ENCODE measurements at places on chromosomes 2 and 18.

GRCh38 chr18:21291106-21291505 is 49.1 kb downstream of the GREB1L start:
- no peak for DNase-seq

DNA sequence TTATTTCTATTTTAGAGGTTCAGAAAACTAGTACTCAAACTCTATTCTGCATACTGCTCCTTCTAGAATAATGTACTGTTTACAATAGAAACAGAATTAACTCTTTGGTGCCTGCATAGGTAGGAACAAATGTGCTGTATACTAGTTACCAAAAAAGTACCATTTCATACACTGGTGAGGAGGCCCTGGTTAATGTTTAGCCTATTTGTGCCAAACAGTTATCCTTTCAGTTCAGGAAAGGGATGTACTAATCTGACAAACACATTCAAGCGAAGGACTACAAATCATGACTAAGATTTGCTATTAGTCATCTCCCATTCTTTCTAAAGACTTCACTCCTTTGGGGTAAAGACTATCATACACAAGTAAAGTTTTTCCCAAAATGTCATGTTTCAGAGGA is 47.4 kb downstream of the EXOC6B start:
- DNase-seq = no peak

DNA sequence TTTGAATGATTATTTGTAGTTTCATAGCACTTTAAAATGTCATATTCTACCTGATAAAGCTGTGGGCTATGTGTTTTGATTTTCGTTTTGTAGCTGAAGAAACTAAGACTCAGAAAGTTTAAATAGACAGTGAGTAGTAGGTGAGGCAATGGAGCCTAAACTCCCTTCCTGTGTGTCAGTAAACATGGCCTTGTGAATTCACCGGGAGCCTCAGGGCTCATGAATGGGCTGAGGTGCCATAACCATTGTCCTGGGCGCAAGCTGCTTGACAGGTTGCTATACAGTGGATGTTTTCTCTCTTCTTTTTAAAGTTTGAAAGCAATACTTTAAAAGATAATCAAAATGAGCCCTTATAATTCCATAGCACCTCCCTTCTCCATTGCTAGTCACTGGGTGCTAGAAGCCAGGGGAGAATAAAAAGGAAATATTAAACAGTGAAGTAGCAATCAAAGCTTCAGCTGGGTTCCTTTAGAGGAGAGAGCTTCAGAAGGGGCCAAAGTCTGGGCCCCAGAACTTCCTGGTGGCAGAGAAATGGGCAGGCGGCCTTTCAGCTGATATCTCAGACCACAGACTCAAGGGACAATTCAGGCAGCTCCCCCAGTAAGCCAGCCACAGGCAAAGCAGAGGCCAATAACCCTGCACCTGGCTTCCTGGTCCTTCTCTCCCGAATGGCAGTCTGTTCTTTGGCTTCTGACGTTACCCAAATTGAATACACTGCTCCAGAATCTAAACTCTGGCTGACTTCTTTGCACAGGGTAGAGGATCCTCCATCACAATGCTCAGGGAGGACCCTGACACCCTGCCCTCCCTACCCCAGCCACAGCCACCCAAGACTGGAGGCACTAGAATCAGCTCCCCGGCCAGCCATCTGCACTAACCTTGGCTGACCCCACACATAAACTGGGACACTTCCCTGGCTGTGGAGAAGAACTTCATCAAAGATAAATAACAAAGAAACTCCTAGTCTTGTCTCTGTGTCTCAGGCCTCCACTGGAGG is 51.8 kb upstream of the NPAS2 start:
- DNase-seq = no peak

GRCh38 chr2:205176546-205176945 is 505.8 kb upstream of the NRP2 start:
- no peak for DNase-seq

DNA sequence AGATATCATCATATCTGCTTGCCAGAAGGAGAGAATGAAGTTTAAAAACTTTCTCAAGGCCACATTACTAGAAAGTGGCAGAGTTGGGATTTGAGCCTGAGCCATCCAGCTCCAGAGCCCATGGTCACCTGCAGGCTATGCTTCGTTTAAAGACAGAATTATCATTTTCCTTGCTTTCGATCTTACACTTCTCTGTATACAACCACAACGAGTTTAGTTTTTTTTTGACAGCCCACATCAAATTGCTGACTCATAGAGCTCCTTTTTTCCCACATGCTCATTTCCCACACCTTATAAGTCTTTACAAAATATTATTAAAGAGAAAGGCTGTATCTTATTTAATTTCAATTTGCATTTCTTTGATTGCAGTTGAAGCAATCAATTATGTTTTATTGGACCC is 6.5 kb downstream of the PLEK start:
- DNase-seq = no peak

- no peak for DNase-seq
Measured at GRCh38 chr2:41691561-41691960, 356.3 kb upstream of the PKDCC start.

DNA sequence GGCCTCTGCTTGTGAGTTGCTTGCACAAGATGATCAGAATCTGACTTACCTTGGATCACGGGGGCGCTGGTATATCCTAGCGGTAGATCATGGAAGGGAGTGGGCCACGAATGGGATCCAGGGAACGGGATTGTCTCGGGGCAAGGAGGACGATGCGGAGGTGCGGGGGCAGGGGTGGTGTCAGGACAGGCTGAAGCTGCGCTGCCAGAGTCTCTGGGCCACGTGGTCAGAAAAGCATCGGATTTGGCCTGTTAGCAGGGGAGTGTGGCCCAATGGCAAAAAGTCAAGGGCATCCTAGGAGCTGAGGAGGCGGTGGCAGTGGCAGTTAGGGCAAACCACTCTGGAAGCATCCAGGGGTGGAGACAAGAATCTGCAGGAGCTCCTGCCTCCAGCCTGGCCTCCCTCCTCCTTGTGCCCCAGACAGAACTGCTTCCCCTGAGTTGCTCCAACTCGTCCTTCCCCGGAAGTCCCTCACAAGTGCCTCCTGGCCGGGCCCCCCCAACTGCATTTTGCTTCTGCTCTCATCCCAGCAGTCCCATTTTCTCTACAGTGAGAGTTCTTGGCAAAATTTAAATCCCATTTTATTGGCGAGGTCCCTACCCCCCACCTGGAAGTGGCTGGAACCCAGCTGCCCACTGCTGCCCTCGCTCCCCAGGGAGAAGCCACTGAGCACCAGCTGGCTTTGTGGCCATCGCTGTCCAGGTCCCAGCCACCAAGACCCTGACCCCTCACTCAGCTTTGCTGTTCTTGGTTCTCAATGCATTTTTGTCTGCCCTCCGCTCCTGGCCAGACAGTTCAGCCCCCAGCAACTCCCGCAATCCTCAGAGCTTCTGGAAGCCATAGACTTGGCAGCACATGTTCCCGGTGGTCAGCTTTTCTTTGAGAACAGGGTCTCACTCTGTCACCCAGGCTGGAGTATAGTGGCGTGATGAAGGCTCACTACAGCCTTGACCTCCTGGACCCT is 5.6 kb upstream of the CCDC74B start:
- DNase-seq = no peak

- no peak for DNase-seq
Measured at GRCh38 chr2:85049236-85049635, 78.3 kb downstream of the KCMF1 start.

DNA sequence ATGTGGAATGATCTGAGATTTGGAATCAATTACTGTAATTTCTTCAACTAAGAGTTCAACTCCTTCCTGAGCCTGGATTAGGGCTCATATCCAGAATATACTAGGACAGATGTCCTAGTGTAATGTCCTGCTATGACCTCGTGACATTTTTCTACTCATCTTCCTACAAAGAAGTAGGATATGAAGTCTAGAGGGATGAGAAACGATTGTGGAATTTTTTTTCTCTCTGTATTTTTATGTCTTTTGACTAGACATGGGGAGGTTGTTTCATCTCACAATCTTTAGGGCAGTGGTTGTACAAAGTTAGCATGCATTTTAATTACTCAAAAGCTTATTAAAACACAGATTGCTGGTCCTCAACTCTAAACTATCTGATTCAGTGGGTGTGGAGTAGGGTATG is 203.0 kb downstream of the PARD3B start:
- DNase-seq = no peak

DNA sequence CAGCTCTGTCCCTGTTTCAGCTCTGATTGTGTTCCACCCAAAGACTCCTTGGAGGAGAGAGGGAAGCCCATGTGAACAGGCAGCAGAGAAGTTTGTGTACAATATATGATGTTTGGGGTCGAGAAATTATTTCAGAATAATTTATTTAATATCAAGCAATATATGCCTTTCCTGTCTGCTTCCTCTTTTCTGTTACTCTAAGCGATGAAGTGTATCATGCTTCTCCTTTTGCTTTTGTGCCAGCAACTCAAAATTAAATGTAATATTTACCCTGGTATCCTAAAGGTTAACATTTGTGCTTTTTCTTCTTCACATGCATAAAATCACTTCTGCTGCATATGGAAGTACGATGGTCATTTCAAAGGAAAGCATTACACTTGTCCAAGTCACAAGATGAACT is 2.4 kb upstream of the NTSR2 start:
- no peak for DNase-seq

- DNase-seq = no peak
Measured at GRCh38 chr2:152620208-152620607, 97.1 kb downstream of the PRPF40A start.

DNA sequence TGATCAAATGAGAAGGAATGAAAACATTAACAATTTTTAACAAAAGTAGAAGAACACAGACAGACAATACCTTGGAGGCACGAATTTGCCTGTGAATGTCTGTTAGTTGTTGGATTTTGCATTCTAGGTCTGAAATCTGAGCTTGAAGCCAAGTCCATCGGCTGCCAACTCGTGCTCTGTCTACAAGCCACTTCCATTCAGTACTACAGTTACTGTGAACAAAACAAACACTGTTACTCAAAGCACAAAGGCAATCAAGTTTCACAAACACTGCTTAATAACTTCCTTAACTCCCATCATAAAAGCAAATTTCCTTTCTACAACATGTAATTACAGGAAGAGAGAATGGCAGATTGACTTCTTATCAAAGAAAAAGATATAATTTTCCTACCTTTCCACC is 42.2 kb downstream of the KANSL1L start:
- DNase-seq = no peak

GRCh38 chr18:25288340-25288938 is 63.5 kb downstream of the ZNF521 start:
- DNase-seq = no peak

GRCh38 chr2:69833752-69834151 is 4.3 kb downstream of the GMCL1 start:
- DNase-seq = no peak

DNA sequence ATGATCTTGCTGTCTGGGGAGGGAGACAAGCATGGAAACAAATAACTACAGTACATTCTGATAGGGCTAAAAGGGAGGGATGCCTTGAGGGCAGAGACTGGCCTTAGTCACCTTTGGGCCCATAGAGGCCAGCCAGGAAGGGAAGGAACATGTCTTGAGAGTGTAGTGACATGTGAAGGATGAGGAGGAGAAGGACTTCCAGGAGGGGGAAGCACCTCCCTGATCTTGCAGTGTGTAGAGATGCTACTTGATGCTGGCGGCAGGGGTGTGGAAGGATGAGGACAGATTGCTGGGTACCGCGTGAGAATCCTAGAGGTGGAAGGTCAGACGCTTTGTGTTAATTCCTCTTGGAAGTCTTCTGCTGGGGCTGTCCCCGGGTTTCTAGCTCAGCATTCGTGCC is 13.1 kb downstream of the TET3 start:
- DNase-seq = no peak

- no peak for DNase-seq
Measured at GRCh38 chr2:156447761-156448160, 11.6 kb downstream of the GPD2 start.

- DNase-seq = no peak
Measured at GRCh38 chr2:127661072-127661649, 14.2 kb downstream of the LIMS2 start.

- no peak for DNase-seq
Measured at GRCh38 chr2:133418671-133419070, 149.6 kb downstream of the NCKAP5 start.

- no peak for DNase-seq
Measured at GRCh38 chr2:197809064-197809463, 4.7 kb downstream of the PLCL1 start.

DNA sequence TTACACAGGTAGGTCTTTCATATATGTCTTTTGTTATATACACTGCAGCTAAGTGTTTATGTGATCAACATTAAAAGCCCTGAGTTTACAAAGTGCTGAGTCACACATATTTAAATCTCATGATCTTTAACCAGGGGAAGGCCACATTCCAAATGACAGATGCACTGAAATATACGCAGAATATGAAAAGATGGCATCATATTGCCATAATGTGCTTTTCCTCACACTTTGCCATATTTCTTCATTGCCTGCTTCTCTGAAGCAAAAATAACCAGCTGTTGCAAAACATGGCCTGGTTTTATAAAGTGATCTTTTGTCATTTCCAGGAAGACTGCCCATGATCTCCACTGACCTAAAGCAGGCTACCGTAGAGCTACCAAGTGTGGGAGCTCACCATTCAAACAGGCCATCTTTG is 93.5 kb upstream of the MAPRE2 start:
- no peak for DNase-seq

- no peak for DNase-seq
Measured at GRCh38 chr2:235773188-235773928, 279.5 kb downstream of the AGAP1 start.

DNA sequence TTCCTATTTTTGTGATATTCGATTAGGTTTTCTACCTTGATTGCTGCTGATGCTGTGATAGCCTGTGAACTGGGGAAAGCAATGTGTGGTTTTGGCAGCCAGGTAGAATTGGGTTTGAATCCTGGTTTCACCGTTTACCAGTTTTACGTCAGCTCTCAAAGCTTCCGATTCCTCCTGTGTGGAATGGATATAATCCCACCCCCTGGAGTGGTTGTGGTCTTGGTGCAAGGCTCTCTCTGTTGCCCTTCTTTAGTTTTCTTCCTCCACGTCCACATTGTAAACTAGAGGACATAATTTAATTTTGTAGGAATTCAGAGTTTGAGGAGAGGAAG is 45.0 kb downstream of the PHLPP1 start:
- DNase-seq = no peak

Measured in stimulated activated CD4-positive, alpha-beta T cell treated with anti-CD3 and anti-CD28 coated beads, Interleukin-15, amount 100 ng/mL, for 1 hour (primary cell).